A172 (cell line): ENCODE measurements at places on chromosomes 11 and 22.

DNA sequence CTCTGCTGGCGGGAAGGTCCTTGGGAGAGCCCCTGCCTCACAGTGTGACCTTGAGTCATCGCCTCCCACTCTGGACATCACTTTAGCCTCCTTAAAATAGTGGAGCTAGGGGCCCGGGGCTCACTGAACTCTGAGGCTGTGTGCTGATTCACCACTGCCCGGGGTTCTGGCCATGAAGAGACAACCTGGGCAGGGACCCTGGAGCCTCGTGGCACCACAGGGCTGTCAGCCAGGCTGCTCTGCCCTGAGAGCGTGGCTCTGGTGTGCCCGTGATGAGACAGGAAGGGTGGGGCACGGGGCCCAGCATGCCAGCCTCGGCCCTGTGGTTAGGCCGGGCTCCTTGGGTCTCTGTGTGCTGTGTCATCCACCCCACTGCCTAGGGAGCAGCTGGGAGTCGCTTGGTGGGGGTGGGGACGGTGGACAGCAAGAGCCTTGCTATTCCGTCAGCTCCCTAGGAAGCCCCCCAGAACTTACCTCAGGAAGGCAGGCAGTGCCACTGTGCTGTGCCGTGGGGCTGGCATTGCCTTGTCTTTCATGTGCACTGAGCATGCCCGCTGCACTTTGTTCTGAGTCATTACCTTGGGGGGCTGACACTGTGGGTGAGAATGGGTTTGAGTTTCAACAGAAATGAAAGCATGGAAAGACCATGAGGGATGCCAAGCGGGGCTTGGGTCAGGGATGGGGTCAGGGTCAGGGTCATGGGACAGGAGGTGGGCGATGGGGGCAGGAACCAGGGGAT lies 31.7 kb downstream of the TPCN2 start:
- peak; percentile 90 for DNase-seq

GRCh38 chr11:73140213-73141030 lies 1.7 kb downstream of the FCHSD2 start:
- DNase-seq: peak; percentile 26

DNA sequence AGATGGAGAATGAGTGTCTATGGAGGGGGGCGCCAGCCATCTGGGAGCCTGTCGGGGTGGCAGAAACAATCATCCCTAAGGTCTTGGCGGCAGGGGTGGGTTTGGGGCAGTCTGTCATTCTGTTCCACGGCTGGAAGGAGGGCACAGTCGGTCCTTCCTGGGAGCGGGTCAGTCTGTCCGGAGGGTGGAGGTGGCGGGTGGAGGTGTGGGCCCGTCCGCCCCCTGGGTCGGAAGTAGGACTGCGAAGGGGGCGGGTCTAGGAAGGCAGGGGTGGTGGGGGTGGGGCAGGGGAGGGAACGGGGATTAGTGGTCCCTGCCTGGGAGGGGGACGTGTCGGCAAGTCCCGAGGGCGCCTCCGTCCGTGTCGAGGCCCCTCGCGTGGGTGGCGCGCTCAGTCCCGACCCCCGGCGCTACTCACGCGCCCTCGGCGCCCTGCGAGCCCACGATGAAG lies 461 bp downstream of the TBC1D10A start:
- no peak for DNase-seq

GRCh38 chr11:6333095-6333494 lies 12.8 kb upstream of the CAVIN3 start:
- no peak for DNase-seq

GRCh38 chr11:119382101-119382500 lies 611 bp upstream of the USP2 start:
- no peak for DNase-seq

DNA sequence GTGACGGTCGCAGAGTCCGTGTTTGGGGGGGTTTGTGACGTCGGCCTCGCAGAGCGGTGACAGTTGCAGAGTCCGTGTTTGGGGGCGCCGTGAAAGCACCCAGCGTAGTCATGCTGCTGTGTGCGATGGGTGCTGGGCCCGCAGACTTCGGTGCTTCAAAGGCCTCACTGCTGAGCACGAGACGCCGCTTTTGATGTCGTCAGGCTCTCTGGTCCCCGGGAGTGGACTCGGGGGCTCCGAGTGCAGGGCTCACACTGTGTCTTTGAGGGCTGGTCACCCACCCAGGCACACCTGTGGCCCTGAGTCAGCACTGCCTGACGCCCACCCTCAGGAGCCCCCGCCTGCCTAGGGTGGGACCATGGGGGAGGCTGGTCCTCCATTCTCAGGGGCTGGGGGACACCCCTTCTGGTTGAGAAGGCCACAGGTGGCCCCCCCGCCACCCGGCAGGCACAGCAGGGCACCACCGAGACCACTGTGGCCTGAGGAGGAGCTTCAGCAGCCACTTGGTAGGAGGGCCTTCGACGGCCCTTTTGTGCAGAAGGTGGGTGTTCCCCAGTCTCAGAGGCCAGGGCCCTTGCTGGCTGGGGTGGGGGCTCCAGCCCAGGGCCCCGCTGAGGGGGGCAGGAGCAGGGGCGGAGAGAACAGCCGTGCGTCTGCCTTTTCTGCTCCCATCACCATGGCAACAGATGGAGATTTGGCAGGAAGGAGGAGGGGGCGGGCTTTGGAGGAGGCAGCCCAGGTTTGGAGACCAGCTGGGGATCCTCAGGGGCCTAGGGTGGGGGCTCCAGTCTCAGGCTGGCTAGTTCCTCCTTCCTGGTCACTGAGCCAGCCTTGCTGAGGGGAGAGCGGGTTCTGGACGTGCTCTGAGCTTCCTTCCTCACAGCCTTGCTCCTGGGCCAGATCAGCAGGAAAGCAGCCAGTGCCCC lies 20.9 kb downstream of the BRSK2 start:
- no peak for DNase-seq
